ENCODE measurements at places on chromosomes 13 and 19. TPM values are rescaled to one million over a fixed set of nuclear protein-coding genes. Genes with fewer than 3 reads are reported as not detected.

- no peak for DNase-seq
These were observed 48.8 kb upstream of the NPAS1 start for GRCh38 chr19:46970815-46971214.

Gene CDC42EP5
- total RNA-seq = 24.1 TPM

- no peak for DNase-seq
These were observed 275.5 kb downstream of the NHLRC3 start for GRCh38 chr13:39313721-39314120.

DNA sequence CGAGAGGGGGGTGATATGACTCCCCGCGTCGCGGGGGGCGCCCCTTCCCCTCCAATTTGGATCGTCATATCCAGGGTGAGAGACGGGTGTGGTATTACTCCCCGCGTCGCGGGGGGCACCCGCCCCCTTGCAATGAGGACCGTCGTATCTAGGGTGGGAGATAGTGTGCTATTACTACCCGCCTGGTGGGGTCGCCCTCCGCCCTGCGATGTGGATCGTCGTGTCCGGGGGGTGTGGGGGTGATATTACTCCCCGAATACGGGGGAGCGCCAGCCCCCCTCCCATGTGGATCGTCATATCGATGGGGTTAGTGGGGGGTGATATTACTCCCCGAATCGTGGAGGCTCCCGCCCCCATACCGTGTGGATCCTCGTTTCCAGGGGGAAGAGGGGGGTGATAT, 29.2 kb upstream of the RGCC start:
- DNase-seq = no peak

- no peak for DNase-seq
These were observed 81.8 kb upstream of the CLDN10 start for GRCh38 chr13:95470574-95471366.

DNA sequence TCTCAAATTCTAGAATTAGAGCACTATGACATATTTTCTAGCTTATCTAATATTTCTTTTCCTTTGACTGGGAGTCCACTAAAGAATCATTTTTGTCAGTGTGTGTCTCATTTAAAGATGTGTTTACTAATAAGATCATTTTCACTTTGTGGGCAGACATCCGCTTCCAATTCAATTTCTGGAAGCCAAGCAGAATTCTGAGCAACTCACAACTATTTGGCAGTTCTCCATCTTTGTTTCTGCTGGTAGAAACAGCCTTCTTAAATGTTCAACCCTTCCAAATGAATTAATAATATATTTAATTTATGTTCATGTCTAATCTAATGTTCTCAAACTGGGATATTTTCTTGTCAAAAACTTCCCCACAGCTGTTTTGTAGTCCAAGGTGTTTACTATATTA, 411.8 kb downstream of the KCTD12 start:
- DNase-seq = no peak

- DNase-seq = no peak
These were observed 316.8 kb upstream of the KLF12 start for GRCh38 chr13:74450964-74451363.

Gene LILRB1
- 1.4 TPM for total RNA-seq

Gene OR4F17
- total RNA-seq = not detected

DNA sequence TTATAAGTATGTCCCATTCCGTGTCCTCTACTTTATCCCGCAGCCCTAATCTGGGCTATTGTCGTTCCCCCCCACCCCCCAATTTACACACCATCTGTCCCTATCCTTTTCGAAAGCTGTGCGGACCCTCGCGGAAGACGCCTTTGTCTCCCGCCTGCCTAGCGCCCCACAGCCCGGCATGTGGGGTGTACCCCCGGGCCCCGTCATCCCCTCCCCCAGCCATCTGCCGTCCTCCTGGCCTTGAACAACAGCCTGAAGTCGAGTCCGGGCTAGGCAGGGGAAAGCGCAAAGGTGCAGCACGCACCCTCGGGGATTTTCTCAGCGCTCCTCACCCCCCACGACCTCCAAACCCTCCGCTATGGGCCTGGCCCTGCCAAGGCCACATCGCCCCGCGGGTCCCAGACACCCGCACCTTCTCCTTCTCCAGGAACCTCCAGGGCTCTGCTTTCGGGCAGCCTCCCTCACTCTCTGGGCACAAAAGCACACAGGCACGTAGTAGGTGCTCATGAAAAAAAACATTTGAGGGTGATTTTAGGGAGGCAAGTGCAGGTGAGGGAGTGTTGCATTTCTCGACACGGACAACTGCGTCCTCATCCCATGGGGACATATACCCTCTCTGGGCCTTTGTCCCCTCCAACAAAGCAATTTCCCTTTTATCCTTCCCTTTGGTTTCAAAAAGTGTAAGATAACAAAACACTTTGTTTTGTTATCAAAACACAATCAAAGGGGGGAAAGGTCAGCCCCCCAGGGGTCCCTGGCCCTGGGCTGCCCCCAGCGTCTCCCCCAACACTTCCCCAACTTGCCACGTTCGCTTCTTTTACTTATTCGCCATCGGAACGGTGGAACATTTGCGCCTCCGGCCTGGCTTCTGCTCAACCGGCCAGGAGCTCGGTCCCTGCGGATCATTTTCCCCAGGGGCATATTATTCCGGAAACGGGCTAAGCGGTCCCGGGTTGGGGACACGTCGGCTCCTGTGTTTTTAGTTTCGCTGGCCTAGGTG, 16.4 kb downstream of the CCDC124 start:
- no peak for DNase-seq

Gene ADM5
- total RNA-seq = 3.4 TPM

Gene FAM83E
- total RNA-seq = 0.47 TPM

GRCh38 chr13:110407021-110407420, 99.9 kb downstream of the COL4A2 start:
- no peak for DNase-seq

DNA sequence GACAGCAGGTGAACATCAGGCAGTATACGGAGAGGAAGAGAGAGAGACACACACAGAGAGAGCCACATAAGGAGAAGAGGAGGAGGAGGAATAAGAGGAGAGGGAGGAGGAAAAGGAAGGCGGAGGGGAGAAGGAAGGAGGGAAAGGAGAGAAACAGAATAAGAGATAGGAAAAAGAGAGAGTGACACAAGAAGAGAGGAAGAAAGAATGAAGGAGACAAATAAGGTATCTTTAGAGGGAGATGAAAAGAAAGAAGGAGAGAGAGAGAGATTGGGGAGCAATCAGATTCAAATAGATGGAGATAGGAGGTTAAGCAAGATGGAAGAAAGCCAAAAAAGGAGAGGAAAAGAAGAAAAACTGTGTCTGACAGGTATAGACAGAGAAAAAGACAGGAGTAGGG, 44.0 kb upstream of the CYP2B6 start:
- no peak for DNase-seq

GRCh38 chr19:45251452-45252354, 632 bp downstream of the MARK4 start:
- DNase-seq = no peak

Gene PPM1N
- 2.8 TPM for total RNA-seq

- no peak for DNase-seq
These were observed 452.0 kb downstream of the SLITRK6 start for GRCh38 chr13:85347251-85347650.

Gene MIA
- total RNA-seq = not detected

Data from omental fat pad (tissue), 4 donors.